ENCODE measurements at places on chromosomes 2 and 18.

- no peak for DNase-seq
Measured at GRCh38 chr2:216551234-216552068, 52.8 kb downstream of the RPL37A start.

- DNase-seq: no peak
Measured at GRCh38 chr2:164688896-164689419, 67.7 kb upstream of the GRB14 start.

GRCh38 chr2:128322715-128323554 is 4.3 kb upstream of the HS6ST1 start:
- no peak for DNase-seq

GRCh38 chr18:32714571-32715148 is 58.2 kb downstream of the KLHL14 start:
- DNase-seq: peak; percentile 21

GRCh38 chr2:101947374-101947773 is 44.4 kb upstream of the IL1R2 start:
- no peak for DNase-seq

- DNase-seq: no peak
Measured at GRCh38 chr18:23593720-23594119, 7.4 kb upstream of the NPC1 start.

All from GM12864 (cell line).